NCI-H1930 (cell line): ENCODE measurements at places on chromosomes 4 and X.

DNA sequence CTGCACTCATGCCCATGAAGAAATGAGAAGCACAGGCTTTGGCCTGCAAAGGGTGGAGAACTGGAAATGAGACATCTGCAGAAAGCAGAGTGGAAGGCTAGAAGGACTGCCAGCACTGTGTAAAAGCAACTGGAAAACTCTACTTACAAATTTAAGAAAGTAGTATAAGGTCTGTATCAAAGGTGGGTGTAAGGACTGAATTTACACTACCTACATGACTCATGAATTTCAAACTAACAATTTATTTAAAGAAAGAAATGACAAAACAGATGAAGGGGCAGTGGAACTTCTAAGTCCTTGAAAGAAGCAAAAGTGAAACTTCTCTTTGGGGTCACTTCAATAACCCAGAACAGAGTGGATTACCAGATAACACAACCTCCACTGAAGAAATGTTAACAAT lies 71.2 kb downstream of the SLC10A7 start:
- no peak for DNase-seq

DNA sequence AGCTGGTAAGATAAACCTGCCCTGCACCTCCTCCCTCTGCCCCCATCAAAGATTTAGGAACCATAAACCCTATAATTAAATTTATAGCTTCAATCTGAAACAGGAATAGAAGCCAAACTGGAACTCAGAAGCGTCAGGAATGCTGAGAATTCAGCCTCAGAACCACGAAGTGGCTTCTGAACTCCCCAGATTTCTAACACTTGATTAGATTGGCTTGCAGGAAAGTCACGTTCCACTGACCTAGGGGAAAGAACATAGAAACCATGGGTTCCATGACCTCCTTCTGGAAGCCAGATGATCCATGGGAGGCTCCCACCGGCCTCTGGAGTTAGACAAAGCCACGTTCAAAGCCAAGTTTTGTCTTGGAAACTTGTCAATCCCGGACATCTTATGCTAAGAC lies 356.5 kb downstream of the MID1IP1 start:
- DNase-seq, result no peak

DNA sequence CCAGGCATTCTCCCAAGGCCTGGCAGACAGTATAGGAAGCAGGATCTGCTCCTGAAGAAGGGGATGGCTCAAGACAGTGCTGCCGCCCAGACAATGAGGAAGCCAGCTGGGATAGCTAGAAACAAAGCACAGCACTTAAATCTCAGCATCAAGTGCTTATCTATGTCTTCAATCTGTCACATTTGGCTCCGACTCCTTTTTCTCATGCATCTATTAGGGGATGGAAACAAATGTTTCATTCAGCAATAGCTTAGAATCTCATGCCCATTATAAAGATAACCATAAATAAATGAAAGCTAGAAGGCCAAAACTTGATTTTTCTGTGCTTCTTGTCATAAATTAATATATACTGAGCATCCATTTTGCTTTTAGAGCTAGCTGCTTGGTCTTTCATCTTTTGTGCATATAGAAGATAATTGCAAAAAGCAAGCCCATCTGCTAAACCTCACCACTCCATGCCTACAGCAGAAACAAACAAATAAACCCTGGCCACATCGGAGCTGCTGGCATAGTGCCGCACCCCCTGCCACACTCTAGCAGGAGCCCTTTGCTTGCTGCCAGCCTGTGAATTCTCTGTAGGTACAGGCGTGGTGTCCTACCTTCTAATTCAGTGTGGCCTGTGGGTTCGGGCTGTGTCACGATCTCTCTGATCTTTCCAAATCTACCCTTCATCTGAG lies 75.9 kb downstream of the AASDH start:
- DNase-seq, result no peak

GRCh38 chr4:33187035-33187434 lies 2466.9 kb downstream of the PCDH7 start:
- no peak for DNase-seq

DNA sequence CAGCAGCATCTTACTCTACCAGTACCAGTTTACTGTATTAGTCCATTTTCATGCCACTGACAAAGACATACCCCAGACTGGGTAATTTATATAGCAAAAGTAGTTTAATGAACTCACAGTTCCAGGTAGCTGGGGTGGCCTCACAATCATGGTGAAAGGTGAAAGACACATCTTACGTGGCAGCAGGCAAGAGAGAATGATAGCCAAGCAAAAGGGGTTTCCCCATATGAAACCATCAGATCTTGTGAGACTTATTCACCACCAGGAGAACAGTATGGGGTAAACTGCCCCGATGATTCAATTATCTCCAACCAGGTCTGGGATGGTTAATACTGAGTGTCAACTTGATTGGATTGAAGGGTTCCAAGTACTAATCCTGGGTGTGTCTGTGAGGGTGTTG lies 69.3 kb downstream of the YIPF6 start:
- DNase-seq, result no peak

- no peak for DNase-seq
Observed at GRCh38 chr4:123113155-123113554, 190.8 kb upstream of the NUDT6 start.

GRCh38 chr4:80124246-80125211 lies 51.5 kb upstream of the ANTXR2 start:
- no peak for DNase-seq

DNA sequence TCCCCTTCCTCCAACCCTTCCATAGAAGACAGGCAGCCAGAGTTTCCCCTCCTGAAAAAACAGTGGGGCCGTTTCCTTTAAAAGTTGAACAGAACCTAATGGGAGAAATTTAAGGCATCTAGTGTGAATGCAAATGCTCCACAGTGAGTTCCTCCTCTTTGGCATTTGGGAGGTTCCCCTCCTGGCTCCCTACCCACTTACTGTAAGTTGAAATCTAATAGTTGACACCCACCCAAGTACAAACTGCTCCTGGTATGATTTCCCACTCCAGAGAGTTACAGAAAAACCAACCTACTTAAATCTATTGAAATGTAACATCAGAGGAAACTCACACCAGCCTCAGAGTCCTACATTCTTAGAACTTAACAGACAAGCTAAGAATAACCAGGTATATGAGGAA lies 17.6 kb downstream of the ENPEP start:
- DNase-seq, result no peak

- no peak for DNase-seq
Observed at GRCh38 chrX:103861200-103861599, 29.1 kb upstream of the RAB9B start.

- no peak for DNase-seq
Observed at GRCh38 chr4:115107411-115107810, 6.0 kb downstream of the NDST4 start.

DNA sequence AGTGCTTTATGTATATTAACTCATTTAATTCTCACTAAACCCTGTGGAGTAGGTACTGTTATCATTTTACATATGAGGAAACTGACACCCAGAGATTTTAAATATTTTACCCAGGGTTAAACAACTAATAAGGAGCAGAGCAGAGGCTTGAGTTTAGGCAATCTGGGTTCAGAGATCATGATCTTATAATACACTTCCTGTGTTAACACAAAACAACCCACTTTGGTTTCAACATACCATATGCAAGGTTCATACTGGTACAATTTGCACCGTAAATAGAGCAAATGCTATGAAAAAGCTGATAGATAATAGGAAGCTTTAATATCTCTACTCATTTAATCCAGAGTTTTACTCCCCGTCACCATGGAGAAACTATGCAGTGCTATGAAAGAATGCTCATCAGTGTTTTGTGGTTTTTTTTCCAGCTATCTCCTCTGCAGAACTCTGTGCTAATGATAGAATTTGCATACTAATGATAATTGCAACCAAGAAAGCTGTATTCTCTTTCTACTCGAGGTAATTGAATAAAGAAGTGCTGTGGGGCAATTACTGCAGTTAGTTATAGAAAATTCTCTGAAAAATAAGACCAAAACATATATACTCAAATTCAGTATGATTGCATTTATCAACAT lies 138.8 kb upstream of the MAP9 start:
- DNase-seq, result no peak

DNA sequence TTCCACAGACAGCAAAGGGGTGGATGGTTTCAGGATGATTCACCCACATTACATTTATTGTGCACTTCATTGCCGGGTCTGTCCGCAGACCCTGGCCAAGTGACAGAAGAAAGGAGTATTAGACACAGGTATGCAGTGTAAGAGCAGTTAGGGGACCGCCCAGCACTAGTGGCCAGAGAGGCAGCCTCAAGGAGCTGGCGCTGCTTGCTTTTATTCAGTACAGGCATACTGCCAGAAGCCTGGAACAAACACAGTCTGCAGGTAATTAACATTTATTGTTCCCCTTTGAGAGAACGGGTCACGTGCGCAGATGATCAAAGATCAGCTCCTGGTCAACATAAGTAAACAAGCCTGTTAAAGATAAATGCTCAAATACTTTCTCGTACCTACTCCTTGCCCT lies 1639.0 kb upstream of the IGFBP7 start:
- DNase-seq, result no peak

- DNase-seq, result no peak
Observed at GRCh38 chrX:72040506-72040905, 91.2 kb downstream of the RTL5 start.

- DNase-seq, result no peak
Observed at GRCh38 chr4:168864821-168865541, 145.1 kb downstream of the CBR4 start.

DNA sequence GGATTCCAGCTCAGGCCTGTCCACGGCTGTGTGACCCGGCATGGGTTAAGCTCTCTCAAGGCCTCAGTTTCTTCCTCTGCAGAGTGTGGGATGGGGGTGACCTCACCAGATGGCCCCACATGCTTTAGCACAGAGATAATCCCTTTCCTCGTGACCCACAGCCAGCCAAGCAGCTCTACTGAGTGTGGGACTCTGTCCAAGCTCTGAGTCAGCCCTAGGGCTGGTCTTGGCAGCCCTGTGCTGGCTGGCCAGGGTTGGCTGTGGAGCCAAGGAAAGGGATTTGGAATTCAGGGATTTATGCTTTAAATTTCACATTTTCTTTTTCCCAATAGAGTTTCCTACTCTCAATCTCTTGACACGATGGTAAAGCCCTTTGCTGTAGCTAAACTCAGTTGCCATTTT lies 19.7 kb upstream of the SPON2 start:
- DNase-seq, result no peak

DNA sequence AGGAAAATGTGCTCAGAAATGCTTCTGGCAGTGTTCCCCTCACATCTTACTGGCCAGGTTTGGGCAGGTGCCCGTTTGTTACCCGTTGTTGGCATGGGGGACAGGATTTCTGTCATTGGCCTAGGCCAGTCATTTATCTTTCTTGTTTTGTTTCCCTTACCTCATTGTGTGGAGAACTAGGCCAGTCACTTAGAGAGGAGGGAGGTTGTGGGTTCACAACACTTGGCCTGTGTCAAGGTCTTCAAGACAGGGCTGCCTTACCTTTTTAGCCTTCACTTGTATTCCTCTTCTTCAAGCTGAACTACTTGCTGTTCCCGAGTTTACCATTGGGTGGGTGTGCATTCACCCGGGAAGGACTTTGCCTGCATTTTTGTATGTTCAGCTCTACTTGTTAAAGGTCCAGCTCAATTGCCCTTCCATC lies 17.7 kb downstream of the SNX25 start:
- no peak for DNase-seq

- no peak for DNase-seq
Observed at GRCh38 chr4:84849051-84849640, 117.3 kb downstream of the WDFY3 start.

DNA sequence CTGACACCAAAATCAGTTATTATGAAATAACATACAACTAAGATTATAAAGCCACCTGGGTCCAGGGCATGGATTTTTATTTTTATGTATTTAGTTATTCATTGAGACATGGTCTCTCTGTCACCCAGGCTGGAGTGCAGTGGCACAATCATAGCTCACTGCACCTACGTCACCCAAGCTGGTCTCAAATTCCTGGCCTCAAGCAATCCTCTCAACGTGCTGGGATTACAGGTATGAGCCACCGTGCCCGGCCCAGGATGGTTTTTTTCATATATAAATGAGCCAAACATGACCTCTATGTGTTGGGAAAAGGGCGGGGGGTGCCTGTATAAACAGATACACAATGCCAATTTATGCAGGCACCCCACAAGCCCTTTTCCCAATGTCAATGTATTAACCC lies 24.6 kb downstream of the ZNF630 start:
- no peak for DNase-seq

DNA sequence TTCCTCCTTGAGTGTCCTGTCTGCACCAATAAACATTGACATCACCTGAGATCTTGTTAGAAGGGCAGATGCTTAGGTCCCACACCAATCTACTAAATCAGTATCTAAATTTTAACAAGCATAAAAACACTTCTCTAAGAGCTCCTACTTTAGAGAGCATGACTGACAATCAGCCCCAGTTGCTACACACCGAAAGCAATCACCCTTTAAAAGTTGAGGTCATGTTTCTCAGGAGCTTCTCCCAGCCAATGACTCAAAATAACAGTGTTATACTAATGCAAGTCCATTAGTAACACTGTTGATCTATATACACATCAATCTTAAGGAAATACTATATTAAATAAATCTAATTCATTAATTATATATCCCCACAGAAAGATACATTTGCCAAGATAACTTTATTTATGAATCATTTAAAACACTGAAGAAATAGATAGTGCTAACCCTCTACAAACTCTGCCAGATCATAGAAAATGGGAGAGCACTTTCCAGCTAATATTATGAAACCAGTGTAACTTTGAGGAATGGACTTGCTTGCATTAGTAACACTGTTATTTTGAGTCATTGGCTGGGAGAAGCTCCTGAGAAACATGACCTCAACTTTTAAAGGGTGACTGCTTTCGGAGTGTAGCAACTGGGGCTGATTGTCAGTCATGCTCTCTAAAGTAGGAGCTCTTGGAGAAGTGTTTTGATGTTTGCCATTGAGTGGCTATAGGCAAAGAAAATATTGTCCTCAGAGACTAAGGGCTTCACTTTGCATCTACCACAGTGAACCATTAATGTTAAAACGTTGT lies 109.8 kb upstream of the HDX start:
- no peak for DNase-seq

DNA sequence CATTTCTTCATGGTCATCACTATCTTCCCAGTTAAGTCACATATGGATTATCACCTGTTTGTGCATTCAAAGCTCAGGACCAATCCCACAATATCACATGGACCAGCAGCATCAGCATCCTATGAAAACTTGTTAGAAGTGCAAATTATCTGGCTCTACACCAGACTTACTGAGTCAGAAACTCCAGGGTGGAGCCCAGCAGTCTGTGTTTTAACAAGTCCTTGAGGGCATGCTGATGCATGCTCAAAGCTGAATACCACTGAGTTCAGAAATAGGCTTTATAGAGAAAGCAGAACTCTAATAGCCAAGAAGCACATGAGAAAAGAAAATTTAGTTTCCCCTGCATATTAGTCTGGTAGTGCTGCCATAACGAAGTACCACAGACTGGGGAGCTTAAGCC lies 62.4 kb upstream of the GABRQ start:
- no peak for DNase-seq

DNA sequence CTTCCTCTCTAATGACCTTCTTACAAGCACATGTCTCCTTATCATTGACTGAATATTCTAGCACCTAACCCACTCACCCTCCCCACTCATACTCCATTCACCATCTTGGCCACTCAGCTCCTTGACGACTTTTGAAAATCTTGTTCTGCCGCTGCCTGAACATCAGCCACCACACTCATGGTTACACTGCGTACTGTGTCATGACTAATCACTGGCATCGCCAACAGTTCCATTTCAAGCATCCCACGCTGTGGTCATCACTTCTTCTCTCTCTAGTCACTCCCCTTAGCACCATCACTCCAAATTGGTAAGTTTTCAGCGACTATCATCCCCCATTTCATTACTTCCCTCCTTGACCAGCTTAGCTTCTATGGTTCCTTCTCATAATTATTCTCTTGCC lies 352.8 kb downstream of the MAPK10 start:
- DNase-seq, result no peak
